ENCODE measurements at places on chromosomes 4 and X.

DNA sequence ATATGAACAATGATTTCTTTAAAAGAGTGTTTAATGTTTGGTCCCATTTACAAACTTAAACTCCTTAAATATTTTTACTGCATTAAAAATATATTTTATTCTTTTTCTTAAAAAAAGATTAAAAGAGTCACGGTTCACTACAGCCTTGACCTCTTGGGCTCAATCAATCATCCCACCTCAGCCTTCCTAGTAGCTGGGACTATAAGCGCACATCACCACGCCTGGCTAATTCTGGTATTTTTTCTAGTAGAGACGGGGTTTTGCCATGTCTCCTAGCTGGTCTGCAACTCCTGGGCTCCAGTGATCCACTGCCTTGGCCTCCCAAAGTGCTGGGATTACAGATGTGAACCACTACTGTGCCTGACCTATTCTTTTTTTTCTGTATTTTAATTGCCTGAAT is 104.7 kb upstream of the TLR2 start:
- DNase-seq: no peak

DNA sequence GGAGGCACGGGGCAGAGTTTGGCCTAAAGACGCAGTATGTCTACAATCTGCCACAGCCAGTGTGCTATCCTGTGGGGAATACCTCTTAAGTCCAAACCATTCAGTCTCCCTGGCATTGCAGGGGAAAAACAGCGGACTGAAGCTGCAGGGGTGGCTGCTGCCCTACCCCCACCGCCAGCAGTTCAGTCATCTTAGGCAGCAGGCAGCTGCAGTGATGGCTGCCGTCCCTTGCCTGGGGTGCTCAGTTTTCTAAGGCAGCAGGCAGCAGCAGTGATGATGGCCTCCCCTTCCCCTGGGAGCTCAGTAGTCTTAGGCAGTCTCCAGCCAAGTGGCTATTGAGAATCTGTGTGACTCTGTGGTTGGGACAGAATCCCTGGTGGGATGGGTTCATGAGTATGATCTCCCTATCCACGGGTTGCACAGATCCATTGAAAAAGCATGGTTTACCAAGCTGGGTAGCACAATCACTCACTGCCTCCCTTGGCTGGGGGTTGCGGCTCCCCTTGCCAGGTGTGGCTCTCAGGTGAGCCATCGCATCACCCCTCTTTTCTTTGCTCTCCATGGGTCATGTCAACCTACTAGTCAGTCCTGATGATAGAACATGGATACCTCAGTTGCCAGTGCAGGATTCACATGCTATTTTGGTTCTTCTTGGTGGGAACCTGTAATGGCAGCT is 48.9 kb upstream of the GRID2 start:
- no peak for DNase-seq

- DNase-seq: no peak
Observed at GRCh38 chrX:96843566-96843965, 40.1 kb upstream of the RPA4 start.

DNA sequence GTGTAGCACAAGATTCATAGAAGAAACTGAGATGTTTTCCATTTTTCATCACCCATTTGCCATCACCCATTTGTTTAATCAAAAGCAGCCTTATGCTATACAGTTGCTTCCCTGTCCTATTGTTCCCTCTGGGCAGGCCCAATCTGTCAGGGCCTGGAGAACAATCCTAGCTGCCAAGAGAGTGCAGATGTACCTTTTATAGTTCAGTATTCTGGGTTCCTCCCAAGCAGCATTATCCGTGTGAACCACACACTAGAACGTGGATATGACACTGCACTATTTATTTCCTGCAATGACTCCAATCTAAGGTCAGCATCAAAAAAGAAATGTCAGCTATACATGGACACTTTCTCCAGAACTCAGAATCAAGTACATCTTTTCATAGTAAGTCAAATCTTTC is 269.0 kb downstream of the ADGRA3 start:
- no peak for DNase-seq

DNA sequence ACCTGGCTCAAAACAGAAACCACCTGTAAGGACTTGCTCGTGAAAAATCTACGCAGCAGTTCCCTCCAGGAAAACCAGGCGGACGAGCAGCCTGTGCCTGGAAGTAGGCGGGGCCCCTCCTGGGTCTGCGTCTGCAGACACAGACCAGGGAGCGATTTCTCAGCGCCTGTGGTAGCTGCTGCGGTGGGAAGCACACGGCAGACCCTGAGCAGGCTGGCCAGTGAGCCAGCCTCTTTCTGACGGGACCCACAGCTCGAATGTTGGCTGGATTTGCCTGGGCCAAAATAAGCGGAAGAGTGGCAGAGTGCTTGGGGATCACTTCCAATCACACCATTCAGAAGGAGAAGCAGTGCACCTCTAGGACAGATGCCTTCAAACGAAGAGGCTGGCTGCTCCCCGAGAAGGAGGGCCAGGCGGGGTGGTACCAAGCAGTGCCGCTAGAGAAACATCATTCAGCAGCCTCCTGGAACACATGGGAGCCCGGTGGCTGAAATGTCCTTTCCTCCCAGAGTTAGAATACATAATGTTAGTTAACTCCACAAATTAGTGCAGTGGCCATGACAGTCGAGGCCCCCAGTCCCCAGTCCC is 85.9 kb downstream of the GATB start:
- DNase-seq: no peak

GRCh38 chr4:81146466-81146865 is 68.6 kb downstream of the PRKG2 start:
- DNase-seq: no peak

GRCh38 chr4:14812101-14812500 is 190.2 kb upstream of the CPEB2 start:
- DNase-seq: no peak

DNA sequence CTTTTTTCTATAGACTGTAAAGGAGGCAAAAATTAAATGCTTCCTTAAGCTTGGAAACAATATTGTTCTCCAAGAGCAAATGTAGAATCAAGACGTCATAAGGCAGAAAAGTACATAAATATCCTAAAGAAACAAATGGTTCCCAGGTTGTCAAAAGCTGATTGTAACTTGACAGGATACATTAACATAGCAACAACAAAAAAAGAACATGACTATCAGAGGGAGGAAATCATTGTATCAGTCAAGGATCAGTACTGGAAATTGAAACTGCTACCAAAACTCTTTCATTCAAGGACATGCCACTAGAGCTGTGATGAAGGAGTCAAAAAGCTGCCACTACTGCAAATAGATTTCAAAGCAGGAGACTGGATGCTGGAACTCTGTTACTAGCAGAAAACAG is 168.3 kb downstream of the BTC start:
- no peak for DNase-seq

DNA sequence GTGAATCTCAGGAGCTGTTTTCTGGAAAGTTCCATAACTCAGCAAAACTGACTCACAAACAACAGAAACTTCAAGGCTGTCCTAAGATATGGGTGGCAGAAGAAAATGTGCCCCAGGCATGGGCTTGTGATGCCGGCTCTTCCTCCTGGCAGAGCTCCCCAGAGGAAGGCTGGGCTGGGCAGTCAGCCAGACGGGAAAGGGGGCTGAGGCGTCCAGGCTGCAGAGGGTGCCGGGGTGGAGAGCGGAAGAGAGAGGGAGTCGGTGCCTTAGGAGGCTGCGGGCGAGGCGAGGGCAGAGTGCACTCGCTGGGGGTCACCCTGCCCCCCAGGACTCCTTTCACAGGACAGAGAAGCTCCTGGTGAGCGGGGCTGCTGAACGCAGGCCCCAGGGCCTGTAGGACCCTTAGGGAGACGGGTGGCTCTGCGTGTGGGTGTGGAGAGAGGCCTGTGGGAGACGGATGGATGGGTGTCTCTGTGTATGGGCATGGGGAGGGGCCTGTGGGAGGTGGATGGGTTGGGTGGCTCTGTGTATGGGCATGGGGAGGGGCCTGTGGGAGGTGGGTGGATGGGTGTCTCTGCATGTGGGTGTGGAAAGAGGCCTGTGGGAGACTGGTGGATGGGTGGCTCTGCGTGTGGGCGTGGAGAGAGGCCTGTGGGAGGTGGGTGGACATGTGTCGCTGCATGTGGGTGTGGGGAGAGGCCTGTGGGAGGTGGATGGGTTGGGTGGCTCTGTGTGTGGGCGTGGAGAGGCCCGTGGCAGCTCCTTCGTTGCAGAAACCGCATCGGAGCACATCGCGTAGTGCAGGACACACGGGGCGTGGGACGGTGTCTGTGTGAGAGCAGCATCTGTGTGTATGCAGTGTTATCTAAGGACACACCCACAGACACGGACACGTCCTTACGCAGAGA is 15.9 kb downstream of the PCGF3 start:
- no peak for DNase-seq

- no peak for DNase-seq
Observed at GRCh38 chr4:88158038-88158488, 376 bp downstream of the ABCG2 start.

GRCh38 chr4:2797545-2798305 is 4.8 kb downstream of the SH3BP2 start:
- DNase-seq: peak; percentile 65

DNA sequence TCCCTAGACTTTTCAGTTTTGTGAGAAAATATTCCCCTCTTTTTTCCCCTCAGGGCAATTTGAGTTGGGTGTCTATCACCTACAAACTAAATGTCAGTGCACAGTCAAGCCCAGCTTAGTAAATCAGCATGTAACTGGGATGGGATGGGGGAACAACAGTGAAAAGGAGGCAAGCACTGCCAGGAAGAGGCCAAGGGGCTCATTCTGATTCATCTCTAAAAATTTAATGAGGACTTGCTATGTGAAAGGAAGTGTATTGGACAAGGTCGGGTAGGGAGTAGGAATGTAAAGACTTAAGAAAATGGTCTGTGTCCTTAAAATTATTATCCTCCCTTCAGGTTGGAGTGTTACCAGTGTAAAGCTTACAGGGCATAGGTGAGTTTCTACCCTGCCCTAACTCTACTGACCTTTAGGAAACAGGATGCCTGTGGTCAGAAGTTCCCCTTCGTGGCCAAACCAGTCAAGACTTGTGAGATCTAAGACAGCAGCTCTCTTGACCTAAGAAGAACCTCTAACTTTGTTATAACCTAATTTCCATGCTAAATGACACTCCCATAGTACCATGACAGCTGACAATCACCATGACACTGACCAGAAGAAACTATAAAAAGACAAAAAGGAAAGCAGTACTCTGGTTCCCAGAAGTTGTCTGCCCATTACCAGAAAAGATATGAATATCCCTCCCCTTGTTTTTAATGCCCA is 194.4 kb upstream of the LDB2 start:
- DNase-seq: no peak

DNA sequence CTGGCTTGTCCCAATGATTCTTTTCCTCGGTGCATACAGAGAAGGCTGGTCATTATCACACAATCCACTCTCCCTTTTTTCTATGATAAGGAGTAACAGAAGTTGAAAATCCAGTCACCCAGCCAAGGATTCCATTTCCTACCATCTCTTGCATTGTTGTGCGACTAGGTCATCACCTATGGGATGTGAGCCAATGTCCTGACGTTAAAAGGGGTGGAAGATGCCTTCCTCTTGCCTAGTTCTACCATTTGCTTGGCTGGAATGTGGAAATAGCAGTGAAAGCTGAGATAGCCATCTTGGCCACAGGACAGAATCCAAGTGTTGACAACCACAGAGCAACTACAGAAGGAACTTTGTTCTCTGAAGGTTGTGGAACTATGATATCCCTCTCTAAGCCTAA is 132.2 kb upstream of the KIT start:
- DNase-seq: no peak

DNA sequence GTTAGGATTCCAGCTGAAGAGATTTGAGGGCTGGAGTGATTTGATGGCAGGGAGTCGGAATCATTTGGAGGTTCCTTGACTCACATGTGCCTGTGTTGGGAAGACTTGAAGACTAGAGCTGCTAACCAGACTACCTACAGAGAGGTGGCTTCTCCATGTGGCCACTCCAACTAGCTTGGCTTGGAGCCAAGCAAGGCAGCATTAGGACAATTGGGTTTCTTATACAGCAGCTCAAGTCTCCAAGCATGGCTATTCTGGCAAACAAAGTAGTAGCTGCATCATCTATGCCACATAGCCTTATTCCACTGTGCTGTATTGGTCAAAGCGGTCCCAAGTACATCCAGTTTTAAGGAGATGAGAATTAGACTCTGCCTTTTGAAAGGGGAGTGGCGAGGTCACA is 171.7 kb upstream of the SLC4A4 start:
- DNase-seq: no peak

DNA sequence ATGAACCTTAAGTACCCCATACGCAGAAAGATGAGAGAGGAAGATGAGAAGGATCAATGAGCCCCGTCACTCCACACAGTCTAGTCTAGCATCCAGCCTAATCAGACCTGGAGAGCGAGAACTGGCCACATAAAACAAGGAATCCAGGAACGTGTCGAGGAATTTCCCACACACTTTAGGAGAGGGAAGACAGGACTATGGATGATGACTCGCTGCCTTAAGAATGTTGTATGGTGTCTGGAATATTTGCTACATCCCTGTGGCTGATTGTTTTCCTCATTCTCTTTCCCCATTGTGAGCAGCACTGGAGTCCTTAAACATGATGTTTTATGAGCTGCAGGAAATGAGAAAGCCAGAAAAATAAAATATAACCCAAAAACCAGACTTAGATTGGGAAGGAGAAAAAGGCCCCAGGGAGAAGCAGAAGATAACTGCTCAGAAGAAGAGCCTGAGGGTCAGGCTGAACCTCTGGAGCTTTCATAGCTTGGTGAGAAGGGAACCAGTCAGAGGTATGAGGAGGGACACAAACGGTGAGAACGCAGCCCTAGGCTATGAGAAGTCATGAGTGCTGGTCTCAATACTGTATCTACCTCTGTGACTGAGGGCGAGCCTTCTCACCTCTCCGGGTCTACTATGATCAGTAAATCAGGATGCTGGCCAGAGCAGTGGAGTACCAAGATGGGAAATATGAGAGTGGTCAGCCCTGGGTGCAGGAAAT is 139.5 kb upstream of the NOCT start:
- DNase-seq: no peak

- DNase-seq: no peak
Observed at GRCh38 chrX:95919605-95920004, 765.0 kb upstream of the DIAPH2 start.

DNA sequence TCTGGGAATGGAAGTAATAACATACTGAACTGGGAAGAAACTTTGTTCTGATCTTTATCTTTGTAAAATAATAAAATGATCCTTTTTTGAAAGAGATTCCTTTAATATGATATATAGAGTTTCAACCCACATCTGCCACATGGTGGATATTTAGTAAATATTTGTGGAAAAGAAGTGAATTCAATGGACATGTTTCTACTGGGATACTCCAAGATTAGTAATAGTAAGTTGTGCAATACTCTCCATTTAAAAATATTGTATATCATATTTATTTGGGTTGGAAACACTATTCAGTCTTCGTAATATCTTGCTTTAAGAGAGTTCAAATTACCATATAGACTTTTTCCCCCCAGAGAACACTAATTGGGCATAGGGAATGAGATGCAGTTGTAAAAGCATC is 17.8 kb upstream of the ARSJ start:
- DNase-seq: no peak

DNA sequence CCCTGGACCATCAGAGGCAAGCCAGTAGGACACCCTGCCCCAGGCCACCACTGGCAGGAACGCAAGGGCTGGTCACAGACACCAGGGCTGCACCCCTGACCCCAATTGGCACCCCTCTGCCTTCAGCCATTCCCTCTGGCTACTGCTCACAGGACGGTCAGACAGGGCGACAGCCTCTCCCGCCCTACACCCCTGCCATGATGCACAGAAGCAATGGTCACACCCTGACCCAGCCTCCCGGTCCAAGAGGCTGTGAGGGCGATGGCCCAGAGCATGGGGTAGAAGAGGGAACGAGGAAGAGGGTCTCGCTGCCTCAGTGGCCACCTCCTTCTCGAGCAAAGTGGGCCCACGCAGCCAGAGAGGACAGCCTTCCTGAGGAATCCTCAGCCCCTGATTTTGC is 143.5 kb downstream of the SOWAHB start:
- no peak for DNase-seq

Measured in activated CD4-positive, alpha-beta T cell treated with anti-CD3 and anti-CD28 coated beads for 4 hours (primary cell).